ENCODE measurements at places on chromosomes 1 and 21.

DNA sequence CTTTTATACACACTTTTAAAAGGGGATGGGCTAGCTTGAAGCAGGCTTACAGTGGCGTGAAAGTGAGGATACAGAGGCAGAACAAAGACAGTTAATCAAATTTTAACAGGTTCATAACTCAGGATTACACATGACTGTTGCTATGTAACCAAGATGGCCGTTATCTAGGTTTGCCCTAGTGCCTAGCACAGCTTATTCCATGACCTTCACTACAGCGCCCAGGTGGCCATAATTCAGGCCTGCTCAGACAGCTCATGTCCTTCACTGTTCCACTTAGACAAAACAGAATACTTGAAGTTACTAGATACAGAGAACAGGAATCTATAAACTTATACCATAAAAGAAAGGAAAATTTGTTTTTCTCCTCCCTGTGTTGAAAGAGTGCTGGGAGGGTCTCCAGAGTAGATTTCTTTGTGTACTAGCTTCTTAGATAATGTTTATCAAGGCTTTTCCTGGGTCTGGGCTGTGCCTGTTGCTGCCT is 6.2 kb upstream of the SPRR2F start:
- DNase-seq = no peak

GRCh38 chr1:26417111-26417759 is 6.6 kb downstream of the LIN28A start:
- DNase-seq = peak; percentile 75

DNA sequence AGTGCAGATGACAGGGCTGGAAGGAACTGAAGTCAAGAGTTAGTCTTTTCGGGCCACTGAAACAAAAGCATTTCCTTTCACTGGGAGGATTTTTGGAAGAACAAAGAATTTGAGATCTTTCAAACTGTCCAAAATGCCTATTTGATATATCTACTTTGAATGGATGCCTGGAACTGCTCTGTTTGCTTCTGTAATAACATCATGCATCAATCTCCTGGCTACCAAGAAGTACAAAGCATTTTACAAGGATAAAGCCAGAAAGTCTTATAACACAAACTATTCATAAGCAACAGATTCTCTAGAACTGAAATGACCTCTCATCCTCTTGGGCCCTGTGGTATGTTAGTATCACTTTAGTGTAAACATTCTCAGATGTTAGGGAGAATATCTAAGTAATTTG is 18.2 kb upstream of the RHOU start:
- no peak for DNase-seq

DNA sequence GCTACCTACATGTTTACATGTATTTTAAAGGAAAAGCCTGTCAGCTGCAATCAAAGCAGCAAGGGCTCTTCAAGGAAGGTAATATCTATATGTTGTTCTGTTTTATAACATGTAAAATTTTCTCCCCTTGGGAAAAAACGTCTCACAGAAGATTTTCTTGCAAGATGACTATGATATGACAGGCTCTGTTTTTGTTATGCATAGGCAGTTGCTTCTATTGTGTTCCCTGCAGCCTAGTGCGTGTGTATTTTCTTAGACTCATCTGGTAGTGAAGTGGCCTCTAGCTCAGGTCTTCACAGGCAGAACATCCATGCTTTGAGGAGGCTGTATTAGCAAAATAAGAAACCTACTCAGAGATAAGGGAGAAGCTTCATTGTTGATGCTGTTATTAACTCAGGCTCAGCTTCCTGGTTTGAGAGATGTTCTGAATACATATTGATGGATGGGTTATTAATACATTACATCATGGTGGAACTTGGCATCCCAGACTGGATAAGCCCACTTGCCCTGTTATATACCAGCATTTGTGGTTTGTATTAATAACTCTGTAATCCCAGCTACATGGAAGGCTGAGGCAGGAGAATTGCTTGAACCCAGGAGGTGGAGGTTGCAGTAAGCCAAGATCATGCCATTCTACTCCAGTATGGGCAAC is 35.8 kb downstream of the LAMC1 start:
- DNase-seq = no peak

- no peak for DNase-seq
These were observed 59.4 kb upstream of the SERBP1 start for GRCh38 chr1:67489643-67490042.

GRCh38 chr1:89917353-89917752 is 77.6 kb upstream of the ZNF326 start:
- DNase-seq = no peak

- no peak for DNase-seq
These were observed 25.5 kb upstream of the CAP1 start for GRCh38 chr1:40014812-40015594.

DNA sequence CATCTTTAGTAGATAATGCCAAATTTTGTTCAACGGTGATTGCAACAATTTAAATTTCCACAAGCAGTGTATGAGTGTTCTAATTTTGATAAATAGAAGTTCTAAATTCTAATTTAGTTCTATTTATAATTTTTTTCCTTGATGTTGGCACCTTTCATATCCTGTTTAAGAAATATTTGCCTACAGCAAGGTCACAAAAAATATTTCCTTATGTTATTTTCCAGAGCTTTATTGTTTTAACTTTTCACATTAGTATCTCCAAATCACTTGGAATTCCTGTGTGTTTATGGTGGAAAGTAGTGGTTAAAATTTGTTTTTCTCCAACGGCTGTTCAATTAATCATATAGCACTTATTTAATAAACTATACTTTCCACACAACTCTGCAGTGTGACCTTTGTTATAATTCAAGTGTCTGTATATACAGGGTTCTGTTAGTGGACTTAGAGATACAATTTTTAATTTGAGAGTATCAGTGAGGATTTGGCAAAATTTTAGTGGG is 94.3 kb upstream of the CD55 start:
- DNase-seq = no peak

- DNase-seq = peak; percentile 16
These were observed at the start of gene BMP8B for GRCh38 chr1:39788758-39789570. Gene BMP8B, minus strand, starts transcription at chr1:39788865. Its CDS starts 380 bp downstream, at chr1:39788485.

GRCh38 chr1:233828480-233828879 is 76.0 kb upstream of the SLC35F3 start:
- DNase-seq = no peak

- DNase-seq = no peak
These were observed 120.6 kb downstream of the SLC45A1 start for GRCh38 chr1:8438489-8438888.

DNA sequence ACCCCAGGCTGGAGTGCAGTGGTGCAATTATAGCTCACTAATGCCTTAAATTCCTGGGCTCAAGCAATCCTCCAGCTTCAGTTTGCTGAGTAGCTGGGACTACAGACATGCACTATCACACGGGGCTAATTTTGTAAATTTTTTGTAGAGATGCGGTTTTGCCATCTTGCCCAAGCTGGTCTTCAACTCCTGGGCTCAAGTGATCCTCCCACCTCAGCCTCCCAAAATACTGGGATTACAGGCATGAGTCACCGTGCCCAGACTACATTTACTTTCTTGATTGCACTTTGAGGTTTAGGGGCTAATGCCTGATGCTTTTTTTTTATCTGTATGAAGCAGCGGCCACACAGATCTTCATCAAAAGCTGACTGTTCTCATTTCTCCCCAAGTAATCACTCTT is 124.6 kb downstream of the KIF26B start:
- DNase-seq = no peak

GRCh38 chr21:19684328-19684727 is 1280.7 kb upstream of the TMPRSS15 start:
- DNase-seq = no peak

GRCh38 chr1:25568090-25568833 is 24.9 kb downstream of the LDLRAP1 start:
- no peak for DNase-seq

GRCh38 chr1:230122366-230123279 is 55.6 kb downstream of the GALNT2 start:
- DNase-seq = no peak

DNA sequence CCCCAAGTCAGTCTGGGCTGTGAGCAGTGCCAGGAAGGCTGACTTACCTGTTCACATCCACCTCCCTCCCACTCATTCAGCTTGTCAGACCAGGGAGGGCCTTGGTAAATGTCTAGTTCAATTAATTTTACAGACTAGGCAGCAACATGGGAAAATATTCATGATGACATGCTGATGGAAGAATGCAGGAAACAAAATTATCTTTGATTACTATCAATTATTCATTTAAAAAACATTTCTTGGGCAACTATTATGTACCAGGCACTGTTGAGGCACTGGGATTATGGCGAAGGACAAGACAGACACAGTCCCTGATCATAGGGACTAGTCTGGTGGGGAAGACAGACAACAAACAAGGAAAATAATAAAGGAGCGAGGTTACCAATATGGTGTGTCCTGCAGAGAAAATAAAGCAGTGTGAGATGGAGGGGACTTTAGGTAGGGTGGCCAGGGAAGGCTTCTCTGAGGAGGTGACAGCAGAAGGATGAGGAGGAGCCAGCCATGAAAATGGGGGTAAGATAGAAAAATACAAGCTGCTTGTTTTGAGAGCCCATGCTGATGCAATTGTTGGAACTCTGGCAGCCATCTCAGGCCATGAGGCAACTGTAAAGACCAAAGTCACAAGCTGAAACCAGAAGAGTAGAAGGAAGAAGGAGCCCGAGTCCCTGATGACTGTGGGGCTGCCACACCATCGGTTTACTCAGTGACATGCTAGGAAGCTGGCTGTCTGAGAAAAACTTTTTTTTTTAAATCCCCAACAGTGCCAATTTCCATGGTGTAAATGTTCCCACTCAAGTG is 14.0 kb downstream of the TRIM62 start:
- DNase-seq = no peak

GRCh38 chr1:44371206-44371605 is 16.1 kb upstream of the ERI3 start:
- DNase-seq = no peak

GRCh38 chr21:36030581-36031189 is 29.6 kb downstream of the SETD4 start:
- DNase-seq = no peak

- DNase-seq = no peak
These were observed 189.7 kb downstream of the CENPF start for GRCh38 chr1:214792527-214793186.

GRCh38 chr1:225770561-225771248 is 6.9 kb upstream of the SRP9 start:
- no peak for DNase-seq

- DNase-seq = no peak
These were observed 1016.3 kb upstream of the NCAM2 start for GRCh38 chr21:19981938-19982337.

DNA sequence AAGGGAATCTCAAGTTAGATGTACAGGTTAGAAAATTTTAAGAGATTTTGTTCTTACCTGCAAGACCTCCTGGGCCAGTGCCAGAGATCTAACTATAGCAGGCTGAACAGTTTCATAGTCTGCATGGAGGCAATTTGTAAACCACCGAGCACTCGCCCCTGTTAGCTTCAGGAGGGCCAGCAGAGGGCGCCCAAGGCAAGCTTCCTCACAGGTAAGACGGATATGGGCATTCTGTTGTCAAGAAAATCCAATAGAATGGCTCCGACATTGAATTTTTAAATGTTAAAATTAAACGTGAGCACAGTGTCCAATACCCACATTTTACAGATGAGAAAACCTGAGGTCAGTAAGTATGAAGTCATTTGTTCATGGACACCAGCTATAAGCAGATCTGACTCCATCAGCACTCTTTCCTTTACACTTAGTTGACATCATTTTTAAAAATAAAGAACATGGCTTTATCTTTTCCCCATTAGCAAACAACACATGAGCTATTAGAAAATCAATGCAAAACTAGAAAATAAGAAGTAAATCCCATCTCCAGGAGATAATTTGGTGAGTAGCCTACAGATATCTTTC is 2.2 kb downstream of the REG4 start:
- peak; percentile 51 for DNase-seq

GRCh38 chr1:58412071-58412580 is 134.4 kb downstream of the OMA1 start:
- no peak for DNase-seq

- no peak for DNase-seq
These were observed 24.2 kb upstream of the RGL1 start for GRCh38 chr1:183780757-183781156.

DNA sequence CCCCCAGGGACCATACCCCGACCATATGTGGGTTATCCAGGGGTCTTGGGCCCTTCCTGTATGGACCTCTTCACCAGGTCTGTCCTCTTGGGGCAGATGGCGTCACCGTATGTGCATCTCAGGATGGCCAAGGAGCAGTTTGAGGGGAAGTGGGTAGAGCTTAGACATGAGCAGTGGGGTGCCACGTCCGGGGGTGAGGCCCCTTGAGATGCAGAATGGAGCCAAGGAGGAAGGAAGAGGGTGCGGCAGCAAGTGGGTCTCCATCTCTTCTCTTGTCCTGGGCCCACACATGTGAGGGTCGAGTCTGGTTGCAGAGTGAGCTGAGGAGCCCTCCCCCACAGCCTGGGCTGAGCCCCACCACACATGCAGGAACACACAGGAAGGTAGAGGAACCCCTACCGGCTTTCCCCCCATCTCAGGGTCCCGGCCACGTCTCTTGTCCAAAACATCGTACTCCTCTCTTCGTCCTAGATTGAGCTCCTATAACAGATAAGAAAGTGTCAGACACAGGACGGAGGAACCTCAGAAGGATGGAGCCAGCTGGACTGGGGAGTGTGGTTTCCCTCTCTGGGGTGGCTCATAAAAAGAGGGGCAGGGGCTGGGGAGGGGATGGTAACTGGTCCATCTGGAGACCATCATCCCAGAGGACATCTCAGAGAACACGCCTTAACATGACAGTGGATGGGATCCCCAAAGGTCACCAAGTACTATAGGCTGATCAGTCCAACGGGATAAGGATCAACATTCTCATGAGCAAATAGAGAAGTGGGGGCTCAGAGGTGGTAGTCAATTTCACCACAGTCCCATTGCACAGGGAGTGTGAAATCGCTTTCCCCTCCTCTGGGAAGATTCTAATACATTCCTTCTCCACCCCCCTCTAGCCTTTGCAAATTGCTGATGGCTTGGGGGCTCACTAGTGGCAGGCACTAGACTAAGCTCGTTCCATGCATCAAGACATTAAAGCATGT is 79.9 kb downstream of the CD247 start:
- DNase-seq = no peak

DNA sequence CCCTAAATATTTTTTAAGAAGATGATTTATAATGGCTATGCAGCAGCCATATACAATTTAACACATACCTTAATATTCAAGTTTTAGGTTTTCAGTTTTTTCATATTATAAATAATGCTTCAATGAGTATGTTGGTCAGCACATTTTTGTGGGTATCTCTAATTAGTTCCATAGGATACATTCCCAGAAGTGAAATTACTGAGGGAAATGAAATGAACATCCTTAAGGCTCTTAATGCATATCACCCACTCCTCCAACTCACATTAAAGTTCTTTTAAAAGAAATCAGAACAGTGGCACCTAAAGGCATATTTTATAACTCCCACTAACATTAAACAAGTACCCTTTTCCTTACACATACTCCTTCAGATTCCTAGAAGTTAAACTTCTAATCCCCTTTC is 56.1 kb downstream of the EYA3 start:
- no peak for DNase-seq

GRCh38 chr1:920010-920409 is 3.7 kb upstream of the SAMD11 start:
- no peak for DNase-seq

GRCh38 chr1:17377325-17377953 is 5.4 kb downstream of the PADI6 start:
- no peak for DNase-seq

- no peak for DNase-seq
These were observed 93.0 kb downstream of the CLIC6 start for GRCh38 chr21:34761758-34762330.

Data from stimulated activated CD4-positive, alpha-beta T cell treated with anti-CD3 and anti-CD28 coated beads, Interleukin-12 subunit alpha, Interleukin-12 subunit beta, amount 100 ng/mL, for 48 hours (primary cell).